ENCODE measurements at places on chromosomes 6 and 20.

- DNase-seq, result no peak
These were observed 654 bp downstream of the TMEM14C start for GRCh38 chr6:10723567-10723881.

- DNase-seq, result no peak
These were observed 438.1 kb downstream of the GJA1 start for GRCh38 chr6:121873595-121873994.

- no peak for DNase-seq
These were observed 25.8 kb downstream of the SAMD5 start for GRCh38 chr6:147534116-147534860.

DNA sequence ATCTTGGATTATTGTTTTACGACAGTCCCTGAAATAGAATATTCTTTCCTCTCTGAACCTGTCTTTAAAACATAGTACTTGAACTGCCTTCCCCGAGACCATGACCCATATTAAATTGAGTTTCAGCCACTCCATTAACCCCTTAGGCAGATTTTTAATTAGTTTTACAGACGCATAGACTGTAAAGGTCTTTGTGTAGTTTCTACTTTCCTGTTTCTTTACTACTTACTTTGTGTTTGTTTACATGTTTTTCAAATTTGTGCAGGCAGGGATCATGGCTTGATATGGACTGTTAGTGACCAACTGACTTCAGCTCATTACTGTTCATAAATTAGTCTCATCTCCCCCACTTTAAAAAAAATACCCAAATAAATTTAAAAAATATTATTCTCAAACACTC, 53.8 kb downstream of the FYN start:
- DNase-seq, result no peak

GRCh38 chr6:67664942-67665341, 970.1 kb upstream of the ADGRB3 start:
- no peak for DNase-seq

GRCh38 chr6:138008791-138009190, 98.4 kb downstream of the PERP start:
- peak; percentile 81 for DNase-seq

- DNase-seq, result no peak
These were observed 9.6 kb upstream of the SAPCD1 start for GRCh38 chr6:31752739-31753319.

DNA sequence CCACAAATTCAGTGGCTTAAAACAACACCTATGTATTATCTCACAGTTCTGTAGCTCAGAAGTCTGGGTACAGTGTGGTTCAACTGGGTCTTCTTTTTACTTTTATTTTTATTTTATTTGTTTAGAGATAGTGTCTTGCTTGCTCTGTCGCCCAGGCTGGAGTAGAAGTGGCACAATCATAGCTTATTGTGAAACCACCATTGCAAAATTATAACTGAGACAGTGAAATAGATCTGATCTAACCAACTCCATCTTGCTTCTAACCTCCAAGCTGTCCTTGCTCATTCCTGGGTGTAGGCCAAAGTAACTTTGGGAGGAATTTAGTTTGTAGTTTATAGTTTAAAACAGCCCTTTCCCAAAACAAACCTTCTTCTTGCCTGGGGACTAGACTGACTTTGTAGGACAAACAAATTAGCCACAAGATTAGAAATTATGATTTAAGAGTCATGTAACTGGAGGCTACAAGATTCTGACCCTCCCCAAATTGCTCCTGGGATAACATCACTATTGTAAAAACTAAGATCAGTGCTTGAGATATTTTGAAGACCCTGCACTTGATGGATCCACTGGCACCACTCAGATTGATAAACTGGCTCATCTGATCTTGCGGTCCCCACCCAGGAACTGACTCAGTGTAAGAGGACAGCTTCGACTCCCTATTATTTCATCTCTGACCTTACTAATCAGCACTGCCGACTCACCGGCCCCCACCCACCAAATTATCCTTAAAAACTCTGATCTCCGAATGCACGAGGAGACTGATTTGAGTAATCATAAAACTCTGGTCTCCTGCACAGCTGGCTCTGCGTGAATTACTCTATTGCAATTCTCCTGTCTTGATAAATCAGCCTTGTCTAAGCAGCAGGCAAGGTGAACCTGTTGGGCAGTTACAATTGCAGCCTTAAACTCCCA, 193.4 kb upstream of the CDYL start:
- peak; percentile 51 for DNase-seq

GRCh38 chr6:89438248-89438647, 5.3 kb downstream of the ANKRD6 start:
- DNase-seq, result no peak

DNA sequence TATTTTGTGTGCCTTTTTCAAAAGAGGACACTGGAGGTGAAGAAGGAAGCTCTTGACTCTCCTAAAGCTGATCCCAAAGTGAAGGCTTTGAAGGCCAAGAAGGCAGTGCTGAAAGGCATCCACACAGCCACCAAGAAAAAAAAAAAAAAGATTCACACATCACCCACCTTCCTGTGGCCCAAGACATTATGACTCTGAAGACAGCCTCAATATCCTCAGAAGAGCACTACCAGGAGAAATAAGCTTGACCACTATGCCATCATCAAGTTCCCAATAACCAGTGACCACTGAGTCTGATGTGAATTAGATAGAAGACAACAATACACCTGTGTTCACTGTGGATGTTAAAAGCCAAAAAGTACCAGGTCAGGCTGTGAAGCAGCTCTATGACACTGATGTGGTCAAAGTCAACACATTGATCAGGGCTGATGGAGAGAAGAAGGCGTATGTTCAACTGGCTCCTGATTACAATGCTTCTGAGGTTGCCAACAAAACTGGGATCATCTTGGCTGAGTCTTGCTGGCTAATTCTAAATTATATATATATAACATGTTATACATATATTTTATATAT, 59.4 kb downstream of the PLCG1 start:
- no peak for DNase-seq

DNA sequence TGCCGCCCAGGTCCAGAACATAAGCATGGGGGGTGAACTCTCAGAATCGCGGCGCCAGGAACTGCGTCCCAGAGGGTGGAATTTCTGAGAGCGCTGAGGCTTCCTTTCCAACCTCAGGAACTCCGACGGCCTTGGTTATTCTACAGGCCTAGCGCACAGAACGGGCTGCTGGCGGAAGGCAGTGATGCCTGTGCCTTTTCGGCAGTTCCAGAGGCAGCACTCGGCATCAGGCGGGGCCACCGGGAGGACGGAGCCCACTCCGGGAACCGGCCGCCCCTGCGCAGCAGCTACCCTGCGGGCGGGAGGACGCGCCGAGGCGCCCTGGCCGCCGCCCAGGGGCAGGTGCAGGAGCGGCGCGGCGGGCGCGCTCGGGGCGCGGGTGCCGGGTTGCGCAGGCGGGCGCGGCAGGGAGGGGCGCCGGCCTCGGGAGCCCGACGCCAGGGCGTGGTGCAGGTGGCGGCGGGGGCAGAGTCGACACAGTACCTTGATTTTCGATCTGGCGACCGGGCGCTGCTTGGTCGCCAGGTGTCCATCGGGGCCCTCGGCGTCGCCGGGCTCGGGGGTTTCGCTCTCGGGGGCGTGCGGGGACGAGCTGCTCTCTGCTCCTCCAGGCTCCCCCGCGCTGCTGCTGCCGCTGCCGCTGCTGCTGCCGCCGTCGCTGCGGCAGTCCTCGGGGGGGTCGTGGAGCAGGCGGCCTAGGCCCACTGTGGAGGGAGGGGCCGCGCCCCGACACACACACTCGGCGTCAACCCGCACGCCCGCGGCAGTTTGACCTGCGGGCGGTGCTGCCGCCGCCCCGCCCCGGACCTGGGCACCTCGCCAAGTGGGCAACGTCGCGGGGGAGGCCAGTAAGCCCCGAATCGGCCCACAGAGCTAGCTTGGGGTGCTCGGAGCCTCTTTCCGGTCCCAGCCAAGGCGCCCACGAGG, 1.3 kb downstream of the OVOL2 start:
- DNase-seq, result peak; percentile 32

DNA sequence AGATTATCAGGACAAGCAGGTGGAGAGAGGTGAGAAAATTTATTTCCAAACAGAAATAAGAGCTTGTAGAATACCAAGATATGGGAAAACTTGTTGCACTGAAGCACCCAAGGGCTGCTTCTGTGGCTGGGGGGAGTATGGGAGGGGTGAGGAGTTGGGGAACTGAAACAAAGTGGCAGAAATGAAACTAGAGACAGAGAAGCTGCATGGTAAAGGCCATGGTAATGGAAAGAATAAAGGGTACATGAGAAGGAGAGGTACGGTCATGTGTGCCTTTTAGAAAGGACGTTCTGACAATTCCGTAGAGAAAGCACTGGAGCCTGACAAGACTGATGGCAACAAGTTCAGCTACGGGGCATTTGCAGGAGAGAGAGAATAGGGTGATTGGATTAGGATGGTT, 51.6 kb upstream of the RIN2 start:
- no peak for DNase-seq

DNA sequence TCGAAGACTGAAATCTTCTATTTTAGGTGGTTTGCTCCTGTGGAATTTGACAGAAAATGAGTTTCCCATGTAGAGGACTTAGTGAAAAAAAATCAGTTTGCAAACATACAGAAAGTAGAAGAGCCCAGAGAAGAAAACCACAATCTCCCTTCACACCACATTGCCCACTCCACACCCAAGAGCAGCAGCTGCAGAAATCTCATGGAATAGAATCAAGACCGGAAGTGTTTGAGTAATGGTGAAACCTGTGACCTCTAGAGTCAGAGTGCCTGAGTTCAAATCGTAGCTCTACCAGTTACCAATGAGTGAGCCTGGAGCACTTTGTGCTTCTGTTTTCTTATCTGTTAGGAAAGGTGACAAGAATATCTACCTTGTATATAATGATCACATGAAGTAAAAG, 4.6 kb downstream of the SIRPG start:
- DNase-seq, result no peak

DNA sequence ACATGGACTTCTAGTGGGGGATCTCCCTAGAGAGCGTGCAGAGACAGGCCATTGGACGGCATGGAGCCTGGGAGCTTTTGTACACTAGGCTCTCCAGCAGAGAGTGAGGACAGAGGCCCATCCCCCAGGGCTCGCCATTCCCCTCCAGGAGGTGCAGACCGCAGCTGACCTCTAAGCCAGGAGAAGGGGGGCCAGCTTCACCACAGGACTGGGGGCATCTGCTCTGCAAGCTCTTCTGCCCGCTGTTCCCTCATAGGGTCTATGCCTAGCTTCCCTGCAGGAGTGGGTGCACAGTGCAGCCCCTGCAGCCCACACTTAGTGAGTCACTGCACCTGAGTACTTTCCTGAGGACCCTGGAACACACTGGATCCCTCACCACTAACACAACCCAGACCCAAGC, 94.4 kb downstream of the FHL5 start:
- DNase-seq, result no peak

GRCh38 chr6:135423649-135424128, 73.9 kb downstream of the AHI1 start:
- peak; percentile 88 for DNase-seq

GRCh38 chr6:78909391-78909790, 42.0 kb downstream of the IRAK1BP1 start:
- DNase-seq, result peak; percentile 59

DNA sequence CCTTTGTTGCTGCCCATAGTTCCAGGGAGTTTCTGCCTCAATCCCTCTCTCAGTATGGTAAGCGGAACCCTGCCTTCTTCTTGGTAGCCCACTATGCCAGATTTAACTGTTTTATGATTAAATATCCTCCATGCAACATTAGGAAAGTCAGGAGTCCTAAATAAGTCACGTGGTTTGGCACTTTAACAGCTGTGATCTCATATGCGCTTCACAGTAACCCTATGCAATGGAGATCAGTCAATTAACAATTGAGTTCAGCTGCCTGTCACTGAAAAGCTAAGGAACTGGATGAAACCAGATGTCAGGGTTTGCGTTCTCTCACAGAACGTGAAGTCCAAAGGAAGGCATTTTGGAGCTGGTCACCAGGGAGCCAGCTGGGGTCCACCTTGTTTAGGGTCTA, 81.6 kb downstream of the PSMB1 start:
- no peak for DNase-seq

- DNase-seq, result no peak
These were observed 320.2 kb upstream of the SULF2 start for GRCh38 chr20:48105526-48105925.

- no peak for DNase-seq
These were observed 12.1 kb upstream of the SRC start for GRCh38 chr20:37333848-37334318.

- no peak for DNase-seq
These were observed 556.5 kb downstream of the BMP2 start for GRCh38 chr20:7323957-7324356.

GRCh38 chr6:161130967-161131766, 139.6 kb downstream of the MAP3K4 start:
- DNase-seq, result no peak

- no peak for DNase-seq
These were observed 7.5 kb upstream of the OOEP start for GRCh38 chr6:73377225-73377624.

- peak; percentile 47 for DNase-seq
These were observed 11.7 kb downstream of the OSER1 start for GRCh38 chr20:44198872-44199271.

DNA sequence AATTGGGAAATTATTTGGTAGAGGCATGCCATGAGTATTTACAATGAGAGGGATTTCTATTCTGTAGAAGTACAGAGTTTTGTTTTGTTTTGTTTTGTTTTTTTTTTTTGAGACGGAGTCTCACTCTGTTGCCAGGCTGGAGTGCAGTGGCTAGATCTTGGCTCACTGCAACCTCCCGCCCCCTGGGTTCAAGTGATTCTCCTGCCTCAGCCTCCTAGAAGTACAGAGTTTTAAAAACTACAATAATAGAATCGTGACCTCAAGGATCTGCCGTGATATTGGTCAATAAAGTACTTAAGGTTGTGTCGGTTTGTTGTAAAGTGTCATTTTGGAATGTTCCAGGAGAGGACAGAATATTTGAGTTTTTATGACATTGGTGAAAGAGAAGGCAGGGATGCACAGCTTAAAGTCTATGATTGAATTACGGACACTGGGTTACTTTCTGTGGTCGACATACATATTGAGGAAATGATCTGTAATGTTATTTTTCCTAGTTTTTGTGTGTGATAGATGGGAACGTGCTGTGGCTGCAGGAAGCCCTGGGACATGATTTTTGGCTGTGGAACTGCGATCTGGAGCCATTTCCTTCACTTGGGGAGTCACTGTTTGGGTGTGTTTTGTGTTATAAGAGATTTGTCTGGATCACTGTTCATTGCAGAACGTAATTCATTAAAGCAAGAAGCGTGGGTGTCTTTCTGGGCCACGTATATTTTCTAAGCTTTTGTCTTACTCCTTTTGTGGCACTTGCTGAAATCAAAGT, 59.6 kb downstream of the TIAM2 start:
- DNase-seq, result no peak

DNA sequence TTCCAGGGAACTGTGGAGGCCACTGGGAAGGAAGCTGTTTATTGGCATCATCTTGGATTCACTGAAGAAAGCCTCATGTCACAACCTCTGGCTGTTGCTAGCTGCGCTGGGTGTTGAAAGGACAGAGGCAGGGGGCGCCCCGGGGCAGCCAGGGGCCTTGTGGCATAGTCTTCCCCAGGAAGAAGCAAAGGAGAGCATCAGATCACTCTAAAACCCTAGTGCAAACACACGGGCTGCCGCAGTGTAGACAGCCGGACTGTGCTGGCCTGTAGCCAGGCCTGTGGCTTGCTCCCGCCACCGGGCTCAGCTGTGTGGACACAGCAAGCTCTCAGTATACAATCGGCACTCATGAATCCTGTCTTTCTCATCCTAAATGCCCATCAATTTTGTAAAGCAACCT, 23.8 kb upstream of the SMOC2 start:
- DNase-seq, result no peak

- DNase-seq, result no peak
These were observed 52.1 kb downstream of the RIPOR2 start for GRCh38 chr6:24883618-24884017.

Measured in hematopoietic multipotent progenitor cell treated with erythropoietin and hydrocortisone succinate and interleukin-3 and kit ligand, for 4 days (in vitro differentiated cells).